Liver (tissue), 10 donors: ENCODE measurements at places on chromosomes 2 and 18.

DNA sequence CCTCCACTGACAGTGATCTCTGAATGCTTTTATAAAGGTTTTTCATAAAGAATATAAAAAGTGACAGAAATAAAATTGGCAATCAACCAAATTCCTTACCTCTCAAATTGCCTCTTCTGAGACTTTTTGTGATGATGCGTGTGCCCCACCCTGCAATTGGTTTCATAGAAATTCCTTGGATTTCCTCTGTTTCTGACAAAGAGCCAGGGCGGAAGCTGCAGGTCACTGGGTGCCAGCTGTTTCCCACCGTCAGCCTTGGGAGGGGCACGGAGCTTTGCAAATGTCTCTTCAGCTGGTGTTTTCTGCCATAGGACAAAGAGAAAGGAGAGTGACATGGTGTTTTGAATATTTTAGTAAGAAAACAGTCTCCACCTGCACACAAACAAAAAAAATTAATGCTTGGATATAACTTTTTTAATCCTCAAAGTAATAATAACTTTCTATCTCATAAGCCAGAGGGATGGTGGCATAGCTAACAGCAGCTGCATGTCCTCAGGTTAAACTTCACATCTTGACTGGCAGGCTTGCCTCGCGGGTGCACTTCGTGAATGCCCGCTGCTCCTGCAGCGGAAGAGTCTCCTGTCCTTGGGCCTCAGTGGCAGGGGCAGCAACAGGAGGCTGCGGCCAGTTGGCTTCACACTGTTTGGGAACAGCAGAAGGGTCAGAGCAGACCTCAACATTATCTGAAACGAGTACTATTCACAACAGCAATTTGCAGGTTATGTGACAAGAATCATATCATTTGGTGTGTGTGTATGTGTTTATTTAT lies 24.7 kb downstream of the AGAP1 start:
- DNase-seq, result no peak

- no peak for DNase-seq
Measured at GRCh38 chr18:61988100-61988499, 95.3 kb upstream of the RNF152 start.

DNA sequence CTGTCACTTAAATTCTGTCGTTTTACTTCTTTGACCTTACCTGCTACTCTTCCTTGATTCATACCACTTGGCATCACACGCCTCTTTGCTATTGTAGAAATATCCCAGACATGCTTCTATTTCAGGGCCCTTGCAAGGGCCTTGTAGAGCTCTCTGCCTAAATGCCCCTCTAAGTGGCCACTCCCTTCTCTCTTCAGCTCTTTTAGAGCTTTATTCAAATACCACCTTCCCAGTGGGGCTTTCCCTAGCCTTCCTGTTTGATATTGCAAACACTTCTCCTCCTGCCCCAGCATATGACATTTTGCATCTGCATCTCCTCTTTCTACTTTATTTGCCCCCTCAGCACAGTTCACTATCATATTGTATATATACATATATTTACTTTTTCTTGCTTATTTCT lies 54.0 kb downstream of the PELI1 start:
- DNase-seq, result no peak

GRCh38 chr18:498931-499775 lies 1.3 kb downstream of the COLEC12 start:
- DNase-seq, result no peak

- DNase-seq, result no peak
Measured at GRCh38 chr18:7889515-7889914, 322.4 kb downstream of the PTPRM start.
